ENCODE measurements at places on chromosomes 3 and 15.

DNA sequence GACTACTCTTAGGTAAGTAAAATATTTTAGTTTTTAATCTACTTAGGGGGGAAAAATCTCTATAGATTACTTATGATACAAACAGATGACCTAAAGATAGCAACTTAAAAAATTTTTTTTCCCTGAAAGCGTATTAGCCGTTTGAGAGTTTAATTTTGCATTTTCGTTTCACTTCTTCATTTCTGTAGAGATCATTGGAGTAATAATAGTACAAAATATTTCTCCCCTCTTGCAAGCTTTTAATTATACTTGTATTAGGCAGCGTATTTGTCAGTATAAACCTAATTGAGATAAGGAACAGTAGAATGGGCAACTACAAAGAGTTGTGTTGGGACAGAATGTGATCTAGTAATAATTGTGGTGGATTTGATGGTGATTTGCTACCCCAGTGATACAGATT is 10.3 kb downstream of the SKIL start:
- no peak for DNase-seq

DNA sequence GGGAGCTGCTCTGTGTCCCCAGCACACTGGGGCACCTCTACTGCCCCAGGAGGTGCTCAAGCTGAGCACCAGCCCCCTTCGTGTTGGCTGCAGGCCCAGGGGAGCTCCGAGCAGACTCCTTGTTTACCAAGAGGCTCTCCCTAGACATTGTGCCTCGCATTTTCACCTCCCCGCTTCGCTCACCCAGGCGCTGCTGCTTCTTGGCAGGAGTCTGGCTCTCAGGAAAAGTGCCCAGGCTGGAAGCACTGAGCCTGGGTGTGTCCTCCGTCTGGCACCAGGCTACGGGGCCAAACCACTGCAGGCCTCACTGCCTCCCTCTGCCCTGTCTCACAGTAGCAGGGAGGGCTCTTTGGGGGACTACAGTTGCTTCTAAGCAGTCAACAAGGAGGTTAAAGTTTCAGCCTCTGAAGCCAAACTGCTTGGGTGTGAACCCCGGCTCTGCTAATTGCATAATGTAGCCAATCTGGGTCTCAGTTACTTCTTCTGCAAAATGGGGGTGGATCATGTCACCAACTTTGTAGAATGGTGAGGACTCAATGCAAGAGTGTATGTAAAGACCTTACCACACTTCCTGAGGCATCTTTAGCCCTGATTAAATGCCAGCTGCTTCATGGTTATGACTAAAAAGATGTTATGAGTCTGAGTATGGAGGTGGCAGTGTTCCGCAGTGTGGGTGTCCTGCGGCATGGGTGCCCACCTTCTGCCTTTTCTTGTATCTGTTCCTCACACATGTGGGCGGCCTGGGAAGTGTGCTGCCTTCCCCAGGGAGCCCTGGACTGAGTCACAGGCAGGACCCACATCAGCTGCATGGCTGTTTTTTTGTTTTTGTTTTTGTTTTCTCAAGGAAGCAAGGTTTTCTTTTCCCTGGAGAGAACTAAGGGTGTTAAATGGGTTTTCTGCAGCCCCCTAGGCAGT is 88.9 kb downstream of the CLSTN2 start:
- DNase-seq = no peak

DNA sequence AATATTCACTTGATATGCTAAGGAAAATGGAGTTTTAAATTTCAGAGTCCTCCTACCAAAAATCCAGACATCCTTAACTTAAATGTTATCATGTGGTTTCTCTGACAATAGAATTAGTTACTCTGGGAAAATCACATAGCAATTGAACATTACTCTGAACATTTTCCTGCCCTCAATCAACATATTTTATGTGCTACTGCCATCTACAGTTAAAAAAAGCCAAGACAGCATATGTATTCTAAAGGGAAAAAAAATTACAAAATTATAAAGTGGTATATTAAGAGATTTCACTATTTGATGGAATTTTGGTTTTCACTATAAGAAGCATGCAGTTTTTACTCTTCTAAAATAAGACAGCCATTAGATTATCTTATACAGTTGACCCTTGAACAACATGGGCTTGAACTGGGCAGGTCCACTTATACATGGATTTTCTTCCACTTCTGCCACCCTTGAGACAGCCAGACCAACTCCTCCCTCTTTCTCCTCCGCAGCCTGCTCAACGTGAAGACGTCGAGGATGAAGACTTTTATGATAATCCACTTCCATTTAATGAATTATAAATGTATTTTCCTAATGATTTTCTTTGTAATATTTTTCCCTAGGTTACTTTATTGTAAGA is 122.3 kb downstream of the ATP1B3 start:
- no peak for DNase-seq

GRCh38 chr3:183777016-183777618 is 48.3 kb downstream of the MAP6D1 start:
- no peak for DNase-seq

All from stimulated activated CD8-positive, alpha-beta memory T cell treated with anti-CD3 and anti-CD28 coated beads, Interleukin-7, amount 100 ng/mL, for 1 hour (primary cell).